ENCODE measurements at places on chromosomes 16 and 17. TPM values are rescaled to one million over a fixed set of nuclear protein-coding genes. Genes with fewer than 3 reads are reported as not detected.

DNA sequence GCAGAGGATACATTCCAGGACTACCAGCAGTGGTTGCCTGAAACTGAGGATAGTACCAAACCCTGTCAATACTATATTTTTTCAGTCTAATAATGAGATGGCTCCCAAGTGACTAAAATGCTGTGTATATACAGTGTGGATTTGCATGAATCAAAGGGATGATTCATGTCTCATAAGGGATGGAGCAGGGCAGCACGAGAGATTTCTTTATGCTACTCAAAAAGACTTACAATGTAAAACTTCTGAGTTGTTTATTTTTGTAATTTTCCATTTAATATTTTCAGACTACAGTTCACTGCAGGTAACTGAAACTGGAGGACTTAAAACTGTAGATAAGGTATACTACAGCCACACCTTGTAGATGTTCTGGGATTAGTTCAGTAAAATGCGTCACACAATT, 674.7 kb upstream of the SALL1 start:
- DNase-seq: no peak

GRCh38 chr17:17523001-17523730, 27.0 kb upstream of the RASD1 start:
- DNase-seq: no peak

GRCh38 chr16:52383119-52383518, 163.8 kb downstream of the TOX3 start:
- DNase-seq: no peak

GRCh38 chr16:48612611-48613010, 2.6 kb upstream of the N4BP1 start:
- peak; percentile 84 for DNase-seq

Gene SMURF2
- total RNA-seq: 10.3 TPM

- DNase-seq: no peak
Measured at GRCh38 chr16:80097098-80097497, 443.7 kb upstream of the DYNLRB2 start.

Gene LAT
- 238 TPM for total RNA-seq

GRCh38 chr17:27446569-27447301, 9.5 kb upstream of the KSR1 start:
- DNase-seq: no peak

DNA sequence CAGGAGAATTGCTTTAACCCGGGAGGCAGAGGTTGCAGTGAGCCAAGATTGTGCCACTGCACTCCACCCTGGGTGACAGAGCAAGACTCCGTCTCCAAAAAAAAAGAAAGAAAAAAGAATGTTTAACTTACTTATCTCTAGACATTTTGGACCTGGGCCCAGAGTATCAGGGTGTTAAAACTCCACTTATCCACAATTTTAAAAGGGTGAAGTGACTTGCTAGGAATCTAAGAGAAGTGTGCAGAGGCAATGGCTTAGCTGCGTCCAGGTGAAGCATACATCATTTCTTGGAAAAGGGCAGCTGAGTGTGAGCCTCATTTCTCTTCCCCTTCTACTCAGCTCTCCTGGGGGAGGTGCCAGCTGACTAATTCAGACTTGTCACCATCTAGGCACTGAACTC, 25.1 kb downstream of the ALDH3A2 start:
- no peak for DNase-seq

Measured in activated CD4-positive, alpha-beta T cell treated with anti-CD3 and anti-CD28 coated beads, Interleukin-2, amount 10 ng/mL, durations not matched to agents 24 days and 14 days (primary cell).